Activated CD8-positive, alpha-beta memory T cell treated with anti-CD3 and anti-CD28 coated beads for 1 hour (primary cell): ENCODE measurements at places on chromosomes 7 and 10.

DNA sequence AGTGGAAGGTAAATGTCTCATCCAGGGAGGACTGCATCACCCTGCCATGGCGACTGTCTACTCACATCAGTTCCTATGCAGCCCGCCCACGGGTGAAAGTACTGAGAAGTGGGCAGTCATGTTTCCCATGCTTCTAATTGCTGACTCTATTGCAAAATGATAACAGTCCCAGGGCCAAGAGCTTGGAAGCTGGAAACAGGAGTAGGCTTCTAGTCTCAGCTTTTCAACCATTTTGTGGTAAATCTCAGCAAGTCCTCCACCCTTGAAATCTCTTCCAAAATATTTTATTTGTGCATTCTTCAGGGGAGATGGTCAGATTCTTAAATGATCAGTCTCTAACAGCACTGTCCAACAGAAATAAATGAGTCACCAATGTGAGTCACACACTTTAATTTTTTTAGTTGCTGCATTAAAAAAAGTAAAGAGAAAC, 48.1 kb upstream of the TARP start:
- no peak for DNase-seq

GRCh38 chr10:117924820-117925219, 121.9 kb downstream of the RAB11FIP2 start:
- DNase-seq: no peak

GRCh38 chr7:87926581-87927461, 7.2 kb upstream of the ADAM22 start:
- DNase-seq: no peak

DNA sequence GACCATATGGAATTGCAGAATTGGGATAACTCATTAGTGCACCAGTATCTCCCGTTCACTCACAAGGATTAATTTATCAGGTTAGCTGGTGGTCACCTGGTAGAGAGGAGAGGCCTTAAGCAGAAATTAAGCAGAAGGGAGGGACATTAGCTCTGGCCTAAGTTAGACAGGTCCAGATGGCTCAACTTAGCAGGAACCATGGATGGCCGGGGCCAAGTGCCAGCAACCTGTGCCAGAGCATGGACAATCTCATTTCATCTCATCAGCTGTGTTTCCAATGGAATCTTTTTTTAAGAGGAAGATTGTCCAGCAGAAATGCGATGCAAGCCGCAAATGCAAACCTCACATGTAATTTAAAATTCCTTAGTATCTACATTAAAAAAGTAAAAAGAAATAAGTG, 82.2 kb downstream of the JCAD start:
- DNase-seq: no peak

DNA sequence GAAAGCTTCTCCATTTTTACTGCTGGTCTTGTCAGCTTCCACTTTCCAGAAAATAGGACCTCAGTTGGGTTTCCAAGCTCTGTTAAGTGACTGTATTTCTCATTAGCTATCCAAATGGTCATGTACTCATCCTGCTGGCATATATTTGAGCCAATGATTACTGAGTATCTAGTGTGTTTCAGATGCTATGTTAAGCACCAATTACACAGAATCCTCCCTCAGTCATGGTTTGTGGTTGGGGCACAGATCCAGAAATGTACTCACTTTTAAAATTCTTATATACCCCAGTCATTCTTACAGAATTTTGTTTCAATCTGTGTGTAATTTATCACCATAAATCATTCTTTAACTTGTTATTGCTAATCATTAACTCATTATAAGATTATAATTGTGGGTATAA, 362.3 kb upstream of the MTPN start:
- DNase-seq: no peak

GRCh38 chr10:4062072-4062471, 277.1 kb upstream of the KLF6 start:
- no peak for DNase-seq

DNA sequence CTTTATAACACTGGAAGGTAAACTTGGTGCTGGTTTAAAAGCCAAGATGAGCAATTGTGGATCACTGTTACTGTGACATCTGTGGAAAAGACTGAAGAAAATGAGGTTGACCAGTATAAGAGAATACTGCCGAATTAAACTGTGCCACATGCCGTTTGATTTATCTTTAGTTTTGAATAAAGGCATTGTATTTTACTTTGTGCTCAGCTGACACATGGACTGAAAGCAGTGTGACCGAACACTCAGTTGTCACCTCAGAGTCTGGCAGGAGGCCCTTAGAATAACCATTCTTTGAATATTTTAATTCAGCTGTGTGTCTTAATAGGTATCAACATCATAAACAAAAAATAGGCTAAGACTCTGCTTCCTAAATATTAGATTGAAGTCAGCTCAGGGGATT, 133.7 kb upstream of the GJD4 start:
- DNase-seq: no peak

DNA sequence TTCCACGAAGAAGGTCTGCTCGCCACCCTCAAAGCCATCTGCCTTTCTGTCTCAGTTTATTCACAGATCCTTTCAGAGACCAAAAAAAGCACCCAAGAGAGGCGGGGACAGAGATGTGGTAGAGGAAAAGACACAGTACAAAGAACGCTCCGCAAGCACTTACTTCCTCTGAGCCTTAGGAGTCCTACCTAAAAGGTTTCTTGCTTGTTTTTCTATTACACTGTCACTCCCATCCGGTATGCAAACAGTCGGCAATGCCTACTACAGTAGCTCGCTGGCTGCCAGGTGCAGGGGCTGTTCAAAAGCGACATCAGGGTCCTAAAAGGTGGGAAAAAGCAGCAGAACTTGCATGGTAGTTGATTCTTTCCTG, 816 bp downstream of the TECPR1 start:
- no peak for DNase-seq

DNA sequence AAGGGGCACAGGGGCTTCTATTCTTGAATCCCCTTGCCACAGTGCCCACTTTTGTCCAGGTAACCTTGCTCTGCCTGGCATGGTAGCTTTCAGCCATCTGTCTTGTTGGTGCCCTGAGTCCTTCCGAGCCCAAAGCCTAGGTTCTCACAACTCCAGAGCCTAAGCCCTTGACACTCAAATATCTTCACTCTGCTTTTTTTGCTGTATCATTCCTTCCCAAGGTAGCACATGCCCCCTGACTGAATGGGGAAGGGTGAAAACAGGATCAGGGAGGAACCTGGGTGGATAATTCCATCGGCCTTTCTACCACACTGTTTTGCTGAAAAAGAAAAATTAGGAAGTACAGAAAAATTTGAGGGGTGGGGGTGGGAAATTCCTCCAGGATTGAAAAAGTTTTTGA, 37.6 kb downstream of the LDB3 start:
- no peak for DNase-seq

DNA sequence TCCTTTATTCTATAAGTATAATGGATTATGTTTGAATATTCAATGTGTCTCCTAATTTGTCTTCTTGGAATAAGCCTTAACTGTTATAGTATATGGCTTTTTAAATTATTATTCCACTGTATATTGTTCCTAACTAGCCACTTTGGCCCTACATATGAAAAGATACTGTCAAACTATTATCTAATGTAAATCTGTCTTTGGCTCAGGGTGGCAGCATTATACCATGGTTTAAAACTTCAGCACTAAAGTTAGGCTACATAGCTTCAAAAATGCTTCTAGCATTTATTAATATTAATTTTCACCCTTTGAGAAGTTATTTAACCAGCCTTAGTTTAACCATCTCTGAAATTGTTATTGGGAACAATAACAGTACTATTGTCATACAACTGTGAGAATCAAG, 543.1 kb upstream of the MBL2 start:
- no peak for DNase-seq
